ENCODE measurements at places on chromosomes 4 and X.
A peak's percentile ranks its signal among the peaks of the same experiment; 100 is the strongest.

- DNase-seq, result no peak
Measured at GRCh38 chr4:70760662-70761061, 38.9 kb downstream of the RUFY3 start.

- no peak for DNase-seq
Measured at GRCh38 chr4:118813561-118813960, 22.4 kb downstream of the SEC24D start.

GRCh38 chr4:155407480-155407879, 30.7 kb upstream of the MAP9 start:
- DNase-seq, result no peak

DNA sequence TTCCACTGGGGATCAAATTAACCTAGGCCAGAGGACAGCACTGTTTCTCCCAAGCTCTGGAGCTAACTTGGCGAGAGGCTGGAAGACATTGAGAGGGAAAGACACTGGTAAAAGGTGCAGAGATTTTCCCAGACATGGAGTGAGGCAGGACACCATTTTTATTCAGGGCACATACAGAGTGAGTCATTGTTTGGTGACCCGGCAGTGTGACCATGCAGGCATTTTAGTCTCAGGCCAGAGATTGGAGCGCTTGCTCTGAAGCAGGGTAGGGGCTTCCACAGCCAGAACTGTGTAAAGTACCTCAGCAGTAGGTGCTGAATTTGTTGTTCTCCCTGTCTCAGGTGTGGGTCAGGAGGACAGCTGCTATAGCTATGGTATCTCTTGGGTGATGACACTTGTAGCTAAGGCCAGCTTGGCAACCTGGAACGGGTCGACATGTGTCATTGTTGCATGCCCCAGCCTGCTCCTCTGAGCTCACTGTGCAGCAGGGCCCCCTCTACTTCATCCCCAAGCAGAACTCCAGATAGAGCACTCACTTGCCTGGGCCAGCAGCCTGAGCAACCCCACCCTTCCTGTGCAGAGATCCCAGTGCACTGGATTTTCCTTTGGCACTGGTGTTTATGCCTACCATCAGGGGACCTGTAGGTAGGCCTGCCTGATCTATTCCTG, 79.8 kb upstream of the ATP8A1 start:
- DNase-seq, result no peak

GRCh38 chr4:107392951-107393350, 327.1 kb downstream of the PAPSS1 start:
- DNase-seq, result no peak

- no peak for DNase-seq
Measured at GRCh38 chr4:73836373-73837279, at the start of gene CXCL6. CXCL6 (plus strand) TSS chr4:73836678; CDS start chr4:73836751, 73 bp downstream.

DNA sequence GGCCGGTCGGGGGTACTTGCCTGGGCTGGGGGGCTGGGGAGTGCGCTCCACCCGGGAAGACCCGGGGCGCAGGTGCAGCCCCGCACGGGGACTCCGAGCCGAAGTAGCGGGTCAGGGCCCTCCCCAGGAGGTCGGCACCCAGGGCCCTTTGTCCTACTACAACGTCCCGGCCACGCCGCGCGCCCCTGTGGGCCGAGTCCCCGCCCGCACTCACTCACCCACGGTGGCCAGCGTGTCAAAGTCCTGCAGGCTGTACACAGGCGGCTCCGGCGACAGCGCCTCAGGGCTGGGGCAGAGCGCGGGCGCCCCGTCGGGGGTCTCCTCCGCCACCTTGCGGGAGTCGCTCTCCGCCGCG, 602 bp downstream of the PRKX start:
- DNase-seq, result no peak

- no peak for DNase-seq
Measured at GRCh38 chr4:114082348-114082747, 102.9 kb upstream of the ARSJ start.

GRCh38 chrX:152926279-152926678, 28.4 kb downstream of the ZNF185 start:
- no peak for DNase-seq

- DNase-seq, result no peak
Measured at GRCh38 chr4:185165605-185166063, 22.6 kb downstream of the SLC25A4 start.

DNA sequence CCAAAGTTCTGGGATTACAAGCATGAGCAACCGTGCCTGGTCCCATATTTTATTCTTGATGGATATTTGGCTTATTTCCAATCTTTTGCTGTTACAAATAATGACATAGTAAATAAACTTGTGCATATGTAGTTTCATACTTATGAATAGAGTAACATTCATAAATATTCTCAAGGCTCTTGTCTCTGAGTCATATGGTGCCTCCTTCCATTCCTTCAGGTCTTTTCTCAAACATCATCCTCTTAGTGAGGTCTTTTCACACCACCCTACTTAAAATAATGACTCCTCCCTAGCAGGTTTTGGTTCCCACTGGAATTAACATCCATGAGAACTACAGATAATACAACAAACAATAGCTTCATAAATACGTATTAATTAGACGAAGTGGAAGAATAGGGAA, 416.6 kb downstream of the IQCM start:
- DNase-seq, result no peak

GRCh38 chrX:107574711-107575110, 53.6 kb upstream of the PRPS1 start:
- no peak for DNase-seq

- DNase-seq, result no peak
Measured at GRCh38 chrX:107477406-107477805, 28.0 kb downstream of the FRMPD3 start.

- no peak for DNase-seq
Measured at GRCh38 chr4:100929135-100929534, 411.3 kb upstream of the EMCN start.

DNA sequence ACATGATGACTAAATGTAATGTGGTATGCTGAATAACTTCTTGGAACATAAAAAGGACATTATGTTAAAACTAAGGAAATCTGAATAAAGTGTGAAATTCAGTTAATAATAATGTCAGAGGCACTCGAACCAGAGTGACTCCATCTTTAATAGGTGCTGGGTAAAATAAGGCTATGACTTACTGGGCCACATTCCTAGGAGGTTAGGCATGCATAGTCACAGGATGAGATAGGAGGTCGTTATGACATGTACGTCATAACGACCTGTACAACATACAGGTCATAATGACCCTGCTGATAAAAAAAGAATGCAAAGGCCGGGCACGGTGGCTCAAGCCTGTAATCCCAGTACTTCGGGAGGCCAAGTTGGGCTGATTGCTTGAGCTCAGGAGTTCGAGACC, 28.9 kb upstream of the OPHN1 start:
- no peak for DNase-seq

DNA sequence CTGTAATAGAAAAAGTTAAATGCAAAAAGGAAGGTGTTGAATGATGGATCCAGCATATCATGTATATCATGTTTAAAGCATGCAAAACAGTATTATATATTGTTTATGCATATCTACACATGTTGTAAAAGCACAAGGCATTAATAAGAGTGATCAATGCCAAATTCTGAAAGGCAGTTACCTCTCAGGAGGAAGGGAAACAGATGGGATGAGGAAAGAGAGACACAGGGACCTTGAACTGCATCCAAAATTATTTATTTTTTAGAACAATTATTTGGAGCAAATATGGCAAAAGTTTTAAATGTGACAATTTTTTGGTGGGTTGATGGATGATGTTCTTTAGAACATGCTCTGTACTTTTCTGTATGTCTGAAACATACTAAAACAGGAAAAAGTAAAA, 193.4 kb downstream of the CLCN4 start:
- no peak for DNase-seq

- peak; percentile 43 for DNase-seq
Measured at GRCh38 chrX:30831082-30831481, 58.0 kb downstream of the TAB3 start.

DNA sequence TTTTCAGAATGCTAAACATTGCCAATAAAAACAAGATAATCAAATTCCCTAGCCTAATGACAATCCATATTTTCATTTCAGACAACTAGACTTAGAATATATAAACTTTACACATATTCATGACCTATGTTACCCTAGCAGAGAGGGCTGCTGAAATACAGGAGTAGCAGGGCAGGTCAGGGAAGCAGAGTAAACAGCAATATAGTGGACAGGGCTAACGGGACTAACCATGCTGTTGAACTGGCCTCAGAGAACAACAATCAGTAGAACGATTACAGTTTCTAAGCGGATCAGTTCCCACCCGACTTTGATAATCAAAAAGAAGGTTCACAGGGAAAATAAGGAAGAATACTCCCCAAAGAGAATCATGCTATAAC, 14.0 kb downstream of the TBCK start:
- DNase-seq, result no peak

DNA sequence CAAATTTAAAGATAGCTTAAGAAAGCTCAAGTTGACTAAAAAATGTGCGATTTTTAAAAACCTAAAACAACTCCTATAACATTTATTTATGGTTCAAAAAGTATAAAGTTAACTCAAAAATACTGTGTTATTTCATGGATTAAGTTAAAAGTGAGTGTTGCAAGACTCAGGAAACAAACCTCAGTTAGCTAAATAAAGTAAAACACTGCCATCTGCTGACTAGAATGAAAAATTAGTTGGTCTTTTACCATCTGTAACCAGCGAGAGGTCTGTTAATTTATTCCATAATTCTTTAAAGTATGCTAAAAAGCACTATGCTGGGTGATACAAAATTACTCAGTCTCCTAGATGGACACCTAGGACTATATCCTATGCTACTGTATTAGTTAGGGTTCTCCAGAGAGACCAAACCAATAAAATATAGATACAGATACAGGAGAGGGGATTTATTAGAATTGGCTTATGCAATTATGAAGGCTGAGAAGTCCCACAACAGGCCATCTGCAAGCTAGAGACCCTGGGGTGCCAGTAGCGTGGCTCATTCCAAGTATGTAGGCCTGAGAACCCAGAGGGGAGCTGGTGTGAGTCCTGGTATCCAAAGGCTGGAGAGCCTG, 4.9 kb upstream of the WDFY3 start:
- no peak for DNase-seq

GRCh38 chrX:71536285-71536684, 3.4 kb downstream of the OGT start:
- DNase-seq, result no peak

GRCh38 chr4:174794543-174795094, 34.4 kb downstream of the GLRA3 start:
- DNase-seq, result no peak

DNA sequence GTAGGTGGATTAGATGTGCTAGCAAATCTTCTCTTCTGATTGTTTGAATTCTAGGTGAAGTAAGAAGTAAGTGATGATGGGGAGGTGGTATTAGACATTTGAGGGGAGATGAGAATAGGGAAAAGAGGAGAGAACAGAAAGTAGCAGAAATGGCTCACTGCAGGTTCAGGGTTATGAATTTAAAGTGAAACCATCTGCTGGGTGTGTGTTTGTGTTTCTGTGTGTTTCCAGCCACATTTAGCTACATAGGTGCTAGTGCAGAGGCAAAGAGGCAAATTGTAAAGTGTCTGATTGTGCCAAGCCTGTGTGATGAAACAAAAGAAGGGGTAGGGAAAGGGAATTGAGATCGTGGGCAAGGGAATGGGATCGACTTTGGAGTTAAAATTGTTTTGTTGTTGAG, 50.6 kb downstream of the ZFX start:
- no peak for DNase-seq

DNA sequence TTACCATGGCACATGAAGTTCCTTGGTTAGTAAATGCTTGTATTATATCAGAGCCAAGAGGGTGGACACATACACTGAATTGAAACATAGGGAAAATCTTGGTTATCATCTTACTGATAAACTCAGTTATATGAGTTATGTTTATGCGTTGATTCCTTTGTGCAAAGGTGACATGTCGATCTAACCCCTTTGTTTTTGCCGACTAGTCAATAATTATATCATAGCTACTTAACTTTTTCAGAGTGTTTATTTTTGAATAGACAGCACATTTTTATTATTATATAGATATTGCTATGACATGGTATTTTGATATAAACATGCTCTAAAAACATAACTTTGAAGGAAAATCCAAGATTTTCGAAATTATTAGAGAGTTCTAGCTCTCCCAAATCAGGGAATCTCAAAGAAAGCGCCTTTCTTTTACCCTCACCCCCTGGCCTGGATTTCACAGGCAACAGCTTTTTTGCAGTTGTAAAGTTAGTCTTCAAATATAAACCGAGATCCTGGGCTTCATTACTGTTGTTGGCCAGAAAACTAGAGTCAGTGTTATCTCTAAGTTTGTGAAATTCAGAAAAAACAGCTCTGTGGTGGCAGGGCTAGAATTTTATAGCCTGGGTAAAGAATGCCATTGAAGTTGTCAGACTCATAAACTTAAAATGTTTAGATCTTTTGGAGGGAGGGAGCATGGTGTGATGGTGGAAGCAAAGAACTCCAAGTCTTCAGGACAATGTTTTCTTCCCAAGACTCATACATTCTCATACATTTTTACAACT, 45.8 kb upstream of the PITX2 start:
- DNase-seq, result no peak

GRCh38 chrX:40140706-40141499, 43.1 kb upstream of the BCOR start:
- DNase-seq, result no peak

DNA sequence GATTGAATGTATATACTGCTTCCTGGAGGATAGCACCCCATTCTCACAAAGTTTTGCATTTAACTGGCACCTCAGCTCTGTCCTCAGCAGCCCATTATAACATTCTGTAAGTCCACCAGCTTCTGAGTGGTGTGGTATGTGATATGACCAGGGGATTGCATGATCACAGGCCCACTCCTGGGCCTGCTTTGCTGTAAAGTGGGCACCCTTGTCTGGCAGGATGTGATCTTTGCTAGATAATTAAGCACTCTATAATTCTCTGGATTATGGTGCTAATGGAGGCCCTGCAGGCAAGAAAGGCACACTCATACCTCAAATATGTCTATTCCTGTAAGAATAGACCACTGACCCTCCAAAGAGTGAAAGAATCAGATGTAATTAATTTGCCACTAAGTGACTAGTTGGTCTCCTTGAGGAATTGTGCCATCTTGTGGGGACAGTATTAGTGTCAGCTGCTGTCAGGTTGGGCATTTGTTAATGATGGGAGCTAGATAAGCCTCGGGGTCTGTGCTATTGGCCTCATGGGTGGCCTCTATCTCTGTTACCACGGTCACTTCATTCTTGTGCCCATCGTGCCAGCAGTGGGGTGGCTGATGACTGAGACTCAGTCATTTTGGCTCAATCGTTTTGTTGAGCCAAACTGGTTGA, 2.2 kb upstream of the CFI start:
- no peak for DNase-seq

DNA sequence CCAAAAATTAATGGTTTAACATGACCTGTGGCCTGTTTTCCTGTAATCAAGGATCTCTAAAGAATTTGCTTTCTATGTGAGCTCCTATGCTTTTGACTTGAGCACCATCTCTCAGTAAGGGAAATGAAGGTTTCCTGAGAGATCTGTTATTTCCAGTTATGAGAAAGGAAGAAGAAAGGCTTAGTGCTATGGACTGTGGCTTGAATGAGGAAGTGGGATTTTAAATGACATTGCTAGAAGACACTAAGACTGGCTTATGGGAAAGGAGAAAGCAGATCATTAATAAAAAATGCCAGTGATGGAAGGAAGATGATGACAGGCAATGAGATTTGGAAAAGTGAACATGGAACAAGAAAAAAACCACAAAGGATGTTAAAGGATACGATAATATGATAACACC, 285.4 kb downstream of the OPHN1 start:
- no peak for DNase-seq
